Erythroblast (primary cell): ENCODE measurements at places on chromosomes 5 and 9.

DNA sequence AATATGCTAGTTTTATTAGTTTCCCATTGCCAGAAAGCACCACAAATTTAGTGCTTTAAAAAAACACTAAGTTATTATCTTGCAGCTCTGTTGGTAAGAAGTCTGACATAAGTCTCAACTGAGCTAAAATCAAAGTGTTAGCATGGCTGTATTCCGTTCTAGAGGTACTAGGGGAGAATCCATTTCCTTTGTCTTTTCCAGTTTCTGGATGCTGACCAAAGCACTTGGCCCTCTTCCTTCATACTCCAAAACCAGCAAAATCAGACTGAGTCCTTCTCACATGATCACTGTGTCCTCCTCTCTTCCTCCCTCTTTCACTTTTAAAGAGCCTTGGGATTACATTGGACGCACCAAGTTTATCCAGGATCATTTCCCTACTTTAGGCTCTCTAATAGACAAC, 9.5 kb downstream of the CDH18 start:
- DNase-seq: no peak

DNA sequence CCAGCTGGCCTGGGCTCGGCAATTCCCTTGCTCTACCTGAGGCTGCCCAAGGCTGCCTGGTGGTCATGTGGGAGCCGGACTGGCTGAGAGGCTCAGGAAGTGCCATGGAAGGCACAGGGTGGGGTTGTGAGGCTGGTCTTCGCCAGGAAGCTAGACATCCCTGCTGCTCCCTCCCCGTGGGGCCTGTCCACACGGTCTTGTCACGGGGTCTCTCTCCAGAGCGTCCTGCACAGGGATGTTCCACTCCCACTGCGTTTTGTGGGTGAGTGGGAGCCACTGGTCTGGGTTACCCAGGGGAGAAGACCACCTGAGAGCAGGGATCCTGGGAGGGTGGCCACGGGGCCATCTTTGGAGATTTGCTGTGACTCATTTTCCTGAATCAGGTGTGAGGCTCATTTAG, 11.6 kb downstream of the GADD45G start:
- no peak for DNase-seq

GRCh38 chr5:138305797-138306196, 25.8 kb downstream of the CDC25C start:
- peak; percentile 92 for DNase-seq

DNA sequence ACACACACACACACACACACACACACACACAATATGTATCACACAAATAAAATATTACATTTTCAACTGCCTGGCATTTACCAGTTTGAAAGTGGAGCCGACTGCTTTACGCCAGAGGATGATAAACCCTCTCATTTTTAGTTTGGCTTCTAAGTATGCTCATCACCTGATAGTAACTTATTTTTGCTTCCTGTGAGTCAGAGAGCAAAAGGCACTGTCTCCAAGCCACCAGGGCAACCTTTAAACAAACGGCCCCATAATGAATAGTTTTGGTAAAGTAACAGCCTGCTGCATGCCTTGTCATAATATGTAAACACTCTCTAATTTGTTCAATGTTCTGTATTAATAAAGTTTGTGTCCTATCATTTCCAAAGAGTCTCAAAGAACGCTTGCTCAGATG, 26.9 kb downstream of the KLF4 start:
- no peak for DNase-seq

- no peak for DNase-seq
Measured at GRCh38 chr9:75213765-75214164, 125.5 kb downstream of the OSTF1 start.

DNA sequence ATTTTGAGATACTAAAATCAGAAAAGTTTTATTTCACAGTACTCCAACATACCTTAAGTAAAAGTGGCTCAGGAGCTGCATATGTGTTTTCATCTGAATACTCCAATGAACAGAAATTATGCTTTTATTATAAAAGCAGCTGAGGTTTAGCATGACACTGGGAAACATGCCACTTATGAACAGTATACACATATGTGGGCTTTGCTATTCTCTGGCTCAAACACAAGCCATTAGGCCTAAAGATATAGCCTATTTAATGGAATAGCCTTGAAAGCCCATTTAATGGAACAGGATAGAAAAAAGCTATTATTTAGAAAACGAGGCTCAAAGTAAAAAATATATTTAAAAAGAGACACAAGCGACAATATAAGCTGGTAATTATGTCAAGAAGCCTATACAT, 74.1 kb downstream of the SLC38A9 start:
- no peak for DNase-seq

DNA sequence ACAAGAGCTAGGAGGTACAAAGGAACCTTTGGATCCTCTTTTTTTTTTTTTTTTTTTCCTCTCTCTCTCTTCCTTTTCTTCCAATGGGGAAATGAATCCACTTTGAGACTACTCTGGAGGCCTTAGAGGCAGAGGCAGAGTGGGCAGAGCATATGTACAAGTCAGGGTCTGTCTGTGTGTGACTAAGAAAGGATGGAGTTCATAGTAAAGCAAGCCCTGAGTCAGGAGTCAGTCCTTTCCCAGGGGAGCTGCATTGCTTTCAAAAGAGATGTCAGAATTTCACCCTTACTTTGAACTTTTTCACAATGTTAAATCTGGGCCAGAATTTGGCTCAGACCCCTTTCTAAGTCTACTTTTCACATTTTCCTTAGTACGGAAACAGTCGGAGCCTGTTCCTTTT, 792.4 kb upstream of the C9orf72 start:
- DNase-seq: no peak

GRCh38 chr5:1549475-1550030, 25.8 kb upstream of the LPCAT1 start:
- DNase-seq: no peak

DNA sequence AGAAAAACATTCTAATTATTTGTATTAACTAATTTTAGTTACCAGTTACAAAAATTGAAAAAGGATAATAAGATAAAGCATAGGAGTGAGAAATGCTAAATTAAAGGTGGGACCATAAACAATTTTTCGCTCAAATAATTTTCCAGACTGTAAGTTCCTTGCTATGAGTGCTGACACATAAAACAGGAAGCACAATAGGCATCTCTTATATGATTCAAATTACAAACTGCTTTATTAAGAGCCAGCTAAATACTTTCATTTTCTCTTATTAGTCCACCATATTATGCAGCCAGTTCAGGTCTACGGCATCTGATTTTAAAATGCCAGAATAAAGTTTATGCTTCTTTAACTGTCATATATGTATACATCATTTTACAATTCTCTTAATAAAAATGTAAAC, 4.4 kb downstream of the RC3H2 start:
- no peak for DNase-seq

DNA sequence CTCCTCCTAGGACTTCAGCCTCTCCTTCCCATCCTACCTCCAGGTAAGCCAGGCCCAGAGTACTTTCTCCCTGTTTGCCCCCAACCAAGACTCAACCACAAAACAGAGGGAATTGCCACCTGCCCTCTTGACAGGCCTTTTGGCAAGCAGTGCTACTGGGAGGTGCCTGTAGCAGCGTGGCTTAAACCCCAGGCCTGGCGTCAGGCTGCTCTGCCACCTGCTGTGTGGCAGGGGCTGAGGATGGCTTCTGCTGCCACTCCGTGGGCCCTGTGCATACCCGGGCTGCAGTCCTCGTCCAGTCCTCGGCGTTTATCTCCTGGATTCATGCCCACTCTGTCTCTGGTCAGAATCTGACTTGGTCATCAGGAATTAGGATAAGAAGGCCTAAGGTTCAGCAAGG, 163.1 kb downstream of the PAX5 start:
- DNase-seq: no peak

DNA sequence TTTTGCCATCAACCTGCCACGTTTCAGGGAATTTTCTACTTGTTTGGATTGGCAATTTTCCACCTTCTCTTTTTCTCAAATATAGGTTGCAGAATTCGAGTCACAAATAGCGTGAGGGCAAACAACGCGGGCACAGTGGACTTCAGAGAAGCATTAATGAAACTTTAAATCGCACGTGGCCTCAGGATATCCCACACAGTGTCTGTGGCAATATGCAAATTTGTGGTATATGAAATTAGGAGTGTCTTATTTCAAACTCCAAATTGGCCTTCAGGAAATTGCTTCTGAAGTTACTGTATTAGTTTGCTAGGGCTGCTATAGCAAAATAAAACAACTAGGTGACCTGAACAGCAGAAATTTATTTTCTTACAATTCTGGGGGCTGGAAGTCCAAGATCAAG, 91.2 kb downstream of the MTRR start:
- no peak for DNase-seq

GRCh38 chr9:124779368-124780059, 2.6 kb downstream of the OLFML2A start:
- no peak for DNase-seq

DNA sequence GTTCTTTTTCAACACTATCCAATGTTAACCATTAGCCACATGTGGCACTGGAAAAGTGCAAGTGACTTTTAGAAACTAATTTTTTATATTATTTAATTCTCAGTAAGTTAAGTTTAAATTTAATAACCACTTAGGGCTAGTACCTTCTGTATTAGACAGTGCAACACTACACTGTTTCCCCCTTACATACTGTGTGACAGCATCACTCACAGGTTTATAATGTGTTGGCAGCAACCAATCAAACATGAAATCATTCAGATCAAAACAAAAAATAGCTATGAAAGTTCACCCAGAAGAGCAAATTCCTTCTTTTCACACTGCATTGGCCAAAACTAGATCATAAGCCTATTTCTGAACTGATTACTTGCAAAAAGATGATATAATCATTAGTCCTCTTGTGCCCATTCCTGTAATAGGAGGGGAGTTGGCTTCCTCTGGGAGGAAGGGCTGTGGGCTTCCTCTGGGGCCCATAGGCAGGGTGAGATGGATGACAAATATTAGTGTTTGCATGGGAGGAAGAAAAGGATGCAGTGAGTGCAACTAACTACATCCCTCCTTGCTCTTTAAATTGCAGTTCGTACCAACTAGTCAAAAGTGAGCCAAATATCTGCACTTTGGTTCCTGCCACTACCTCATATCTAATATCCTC, 708.1 kb upstream of the RGMB start:
- no peak for DNase-seq

DNA sequence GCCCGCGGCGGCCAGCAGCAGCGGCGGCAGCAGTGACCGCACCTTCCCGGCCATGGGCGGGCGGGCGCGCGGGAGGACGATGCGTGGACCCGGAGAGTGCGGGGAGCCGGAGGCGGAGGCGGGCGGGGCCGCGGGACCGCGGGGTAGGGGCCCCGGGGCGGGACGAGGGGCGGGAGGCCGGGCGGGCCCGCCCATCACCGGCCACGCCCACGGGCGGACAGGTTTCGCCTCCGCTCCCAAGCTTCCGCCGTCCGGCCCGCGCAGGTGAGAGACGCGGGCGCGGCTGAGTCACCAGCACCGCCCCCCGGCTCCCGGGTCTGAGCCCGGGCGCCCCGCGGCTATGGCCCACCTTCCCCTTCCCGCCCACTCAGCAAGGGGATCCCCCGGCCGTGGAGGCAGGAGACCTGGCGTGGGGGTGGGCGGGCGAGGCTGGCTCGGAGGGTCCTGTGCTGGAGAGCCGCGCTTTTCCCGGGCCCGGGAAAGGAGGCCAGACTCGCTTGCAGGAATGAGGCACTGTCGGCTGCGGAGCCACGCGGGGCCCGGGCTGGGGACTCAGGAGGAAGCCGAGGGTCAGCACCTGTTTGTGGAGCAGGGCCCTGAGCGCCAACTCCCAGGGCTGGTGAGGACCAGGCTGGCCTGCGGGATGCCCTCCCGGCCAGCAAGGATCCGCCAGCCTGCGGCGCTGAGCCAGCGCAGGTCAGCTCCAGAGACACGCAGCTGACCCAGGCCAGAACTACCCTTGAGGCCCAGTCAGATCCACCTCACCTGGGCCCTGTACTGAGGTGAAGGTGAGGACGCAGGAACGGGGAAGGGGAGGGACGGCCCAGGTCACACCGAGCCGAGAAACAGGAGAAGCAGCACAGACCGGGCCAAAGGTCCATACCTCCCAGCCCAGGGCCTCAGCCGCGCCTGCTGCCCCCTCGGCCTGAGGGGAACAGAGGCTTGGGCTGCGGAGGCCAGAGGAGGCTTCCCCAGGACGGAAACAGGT, at the start of gene ENTPD2:
Gene ENTPD2 (minus strand): TSS at position 118 of the 988 bp plus-strand sequence. CDS start 64 bp downstream, at position 54.
- DNase-seq: no peak

GRCh38 chr5:179263391-179264052, 81.7 kb downstream of the ADAMTS2 start:
- DNase-seq: no peak

DNA sequence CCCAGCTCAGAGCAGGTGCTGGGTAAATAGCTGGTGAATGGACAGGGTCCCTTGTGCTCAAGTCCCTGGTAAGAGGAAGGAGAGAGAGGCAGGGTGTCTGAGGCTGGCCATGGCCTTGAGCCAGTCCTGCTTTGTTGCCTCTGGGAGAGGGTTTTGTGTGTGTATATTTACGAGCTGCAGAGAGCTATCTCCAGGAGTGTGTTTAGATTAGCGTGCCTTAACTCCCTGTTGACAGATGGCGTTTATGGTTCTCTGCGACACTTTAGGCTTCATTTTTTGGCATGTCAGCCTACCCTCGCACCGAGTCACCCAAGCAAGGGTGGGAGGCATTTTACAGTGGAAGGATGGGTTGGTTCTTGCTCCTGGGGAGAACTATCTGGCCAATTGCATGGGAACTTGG, 22.2 kb downstream of the HMCN2 start:
- DNase-seq: no peak

GRCh38 chr5:171549274-171549673, 129.8 kb downstream of the FGF18 start:
- DNase-seq: no peak

- no peak for DNase-seq
Measured at GRCh38 chr5:132979367-132979940, 16.0 kb upstream of the AFF4 start.

- no peak for DNase-seq
Measured at GRCh38 chr5:73663161-73663859, 37.3 kb downstream of the ARHGEF28 start.

DNA sequence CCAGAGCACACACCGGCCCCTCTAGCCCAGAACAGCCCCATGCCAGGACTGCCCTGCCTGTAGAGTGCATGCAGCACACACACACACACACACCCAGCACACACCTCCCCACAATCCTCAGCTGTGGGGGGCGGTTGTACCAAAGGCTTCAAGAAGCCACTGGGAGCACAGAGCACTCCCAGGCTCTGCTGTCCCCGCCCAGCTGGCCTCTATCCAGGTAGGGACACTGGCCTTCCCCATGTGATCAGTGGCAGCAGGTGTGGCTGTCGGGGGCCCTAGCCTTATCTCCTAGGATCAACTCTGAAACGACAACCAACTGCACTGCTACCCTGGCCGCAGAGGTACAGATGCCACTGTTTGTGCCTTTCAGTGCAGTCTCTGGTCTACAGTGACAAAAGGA, 2.0 kb downstream of the ANAPC2 start:
- peak; percentile 47 for DNase-seq

GRCh38 chr5:114192108-114192507, 169.8 kb upstream of the KCNN2 start:
- no peak for DNase-seq

DNA sequence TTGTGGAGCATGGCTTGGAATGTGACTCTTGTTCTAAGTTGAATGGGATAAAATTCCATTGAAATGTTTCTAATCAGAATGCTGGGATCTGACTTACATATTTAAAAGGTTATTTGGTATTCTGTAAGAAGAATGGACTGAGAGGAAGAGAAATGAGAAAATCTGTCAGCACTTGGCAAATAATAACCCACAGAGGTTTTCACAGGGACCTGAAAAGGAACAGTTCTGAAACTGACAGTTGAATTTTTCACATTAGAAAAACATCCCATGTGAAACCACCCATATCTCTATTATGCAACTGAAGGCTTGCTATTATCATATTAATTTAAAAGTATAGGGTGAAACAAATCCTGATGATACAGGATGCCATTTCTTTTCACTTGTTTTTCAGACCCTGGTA, 302.7 kb downstream of the EPB41L4A start:
- DNase-seq: no peak

- DNase-seq: no peak
Measured at GRCh38 chr5:14545308-14545707, 36.3 kb upstream of the OTULINL start.
